Osteoblast (primary cell): ENCODE measurements at places on chromosomes 16 and 17. TPM values are rescaled to one million over a fixed set of nuclear protein-coding genes. Genes with fewer than 3 reads are reported as not detected.

TP53TG3C gene
- total RNA-seq, result not detected in 2 replicates

PYY gene
- not detected in 2 replicates for total RNA-seq

KRTAP3-1 gene
- not detected in 2 replicates for total RNA-seq

RNF222 gene
- total RNA-seq, result not detected in 2 replicates

PMP22 gene
- total RNA-seq, result 151 and 163 TPM in 2 replicates

KRTAP3-2 gene
- total RNA-seq, result not detected in 2 replicates

C17orf100 gene
- 0.29 and 0.72 TPM in 2 replicates for total RNA-seq
